ENCODE measurements at places on chromosomes 4 and X. TPM values are rescaled to one million over a fixed set of nuclear protein-coding genes. Genes with fewer than 3 reads are reported as not detected.

The VCX3A gene
- 0.16 TPM for polyA plus RNA-seq

GRCh38 chr4:60313611-60314178 lies 886.4 kb upstream of the ADGRL3 start:
- no peaks in the 10 kb centered on the region for H3K36me3 ChIP-seq
- no peak overlapping the region for H3K27ac ChIP-seq
- H3K27me3 ChIP-seq = no peaks in the 10 kb centered on the region
- no peak overlapping the region for H3K4me3 ChIP-seq

DNA sequence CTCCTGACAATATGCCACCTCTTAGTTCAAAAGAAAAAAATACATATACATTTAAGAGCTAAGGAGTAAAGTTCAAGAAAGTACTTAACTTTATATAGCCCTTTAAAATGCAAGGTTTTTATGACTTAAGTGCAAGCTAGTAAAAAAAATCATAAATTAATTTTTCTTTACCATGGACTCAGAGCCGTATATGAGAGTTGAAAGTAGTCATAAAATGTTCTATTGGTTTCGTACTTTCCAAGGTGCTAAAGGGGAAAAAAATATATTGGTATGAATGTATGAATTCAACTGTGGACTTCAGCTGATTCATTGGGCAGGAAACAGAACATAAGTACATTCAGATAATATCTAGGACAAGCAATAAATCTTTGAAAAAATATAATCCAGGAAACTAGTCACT lies 869.8 kb upstream of the AGA start:
- H3K27ac ChIP-seq = no peak overlapping the region
- no peaks in the 10 kb centered on the region for H3K4me1 ChIP-seq
- no peaks in the 10 kb centered on the region for H3K27me3 ChIP-seq
- no peak overlapping the region for H3K4me3 ChIP-seq
- no peaks in the 10 kb centered on the region for H3K36me3 ChIP-seq
- DNase-seq = no peak

GRCh38 chrX:105564501-105564900 lies 257.8 kb upstream of the NRK start:
- H3K27ac ChIP-seq = no peak overlapping the region
- no peaks in the 10 kb centered on the region for H3K4me1 ChIP-seq
- no peaks in the 10 kb centered on the region for H3K36me3 ChIP-seq
- H3K27me3 ChIP-seq = no peaks in the 10 kb centered on the region
- no peak for DNase-seq

DNA sequence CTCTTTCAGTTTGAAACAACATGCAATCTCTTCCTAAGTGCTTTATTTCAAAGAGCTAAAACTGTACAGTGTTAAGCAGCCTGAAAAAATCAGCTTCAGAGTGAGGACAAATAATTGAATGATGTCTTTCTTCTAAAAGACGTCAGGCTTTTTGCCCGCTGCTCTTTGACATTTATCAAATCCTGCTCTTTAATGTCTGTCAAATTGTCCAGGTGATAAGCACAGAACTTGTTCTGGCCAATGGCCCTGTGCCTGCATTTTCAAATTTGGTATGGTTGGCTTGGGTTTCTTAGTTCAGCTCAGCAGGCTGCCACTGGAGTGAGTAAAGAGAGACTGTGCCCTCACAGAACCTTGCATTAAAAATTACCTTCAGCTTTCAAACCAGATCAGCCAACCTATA lies 712.9 kb upstream of the LCORL start:
- H3K36me3 ChIP-seq = no peaks in the 10 kb centered on the region
- DNase-seq = no peak
- no peak overlapping the region for H3K27ac ChIP-seq
- no peaks in the 10 kb centered on the region for H3K4me1 ChIP-seq
- no peak overlapping the region for H3K4me3 ChIP-seq

DNA sequence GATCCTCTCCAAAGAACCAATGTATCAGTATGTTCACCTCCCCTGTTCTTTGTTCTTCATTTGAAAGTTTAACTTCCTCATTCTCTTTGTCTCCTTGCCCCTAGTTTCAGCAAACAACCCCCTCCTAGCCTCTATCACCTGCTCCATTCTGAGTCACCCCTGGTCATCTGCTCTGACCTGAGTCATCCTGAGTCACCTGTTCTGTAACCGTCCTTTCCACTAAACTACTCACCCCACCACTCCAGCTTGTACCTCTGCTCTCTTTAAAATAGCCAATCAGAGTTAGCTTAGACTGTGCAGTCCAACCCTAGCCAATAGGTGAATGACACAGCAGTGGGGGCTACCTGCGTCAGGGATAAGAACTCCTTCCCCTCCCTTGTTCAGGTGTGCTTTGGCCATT lies 249.8 kb upstream of the AADAT start:
- H3K4me1 ChIP-seq = no peaks in the 10 kb centered on the region
- H3K27me3 ChIP-seq = no peaks in the 10 kb centered on the region
- H3K4me3 ChIP-seq = no peak overlapping the region
- H3K36me3 ChIP-seq = no peaks in the 10 kb centered on the region

The NOX1 gene
- polyA plus RNA-seq = 1.4 TPM

DNA sequence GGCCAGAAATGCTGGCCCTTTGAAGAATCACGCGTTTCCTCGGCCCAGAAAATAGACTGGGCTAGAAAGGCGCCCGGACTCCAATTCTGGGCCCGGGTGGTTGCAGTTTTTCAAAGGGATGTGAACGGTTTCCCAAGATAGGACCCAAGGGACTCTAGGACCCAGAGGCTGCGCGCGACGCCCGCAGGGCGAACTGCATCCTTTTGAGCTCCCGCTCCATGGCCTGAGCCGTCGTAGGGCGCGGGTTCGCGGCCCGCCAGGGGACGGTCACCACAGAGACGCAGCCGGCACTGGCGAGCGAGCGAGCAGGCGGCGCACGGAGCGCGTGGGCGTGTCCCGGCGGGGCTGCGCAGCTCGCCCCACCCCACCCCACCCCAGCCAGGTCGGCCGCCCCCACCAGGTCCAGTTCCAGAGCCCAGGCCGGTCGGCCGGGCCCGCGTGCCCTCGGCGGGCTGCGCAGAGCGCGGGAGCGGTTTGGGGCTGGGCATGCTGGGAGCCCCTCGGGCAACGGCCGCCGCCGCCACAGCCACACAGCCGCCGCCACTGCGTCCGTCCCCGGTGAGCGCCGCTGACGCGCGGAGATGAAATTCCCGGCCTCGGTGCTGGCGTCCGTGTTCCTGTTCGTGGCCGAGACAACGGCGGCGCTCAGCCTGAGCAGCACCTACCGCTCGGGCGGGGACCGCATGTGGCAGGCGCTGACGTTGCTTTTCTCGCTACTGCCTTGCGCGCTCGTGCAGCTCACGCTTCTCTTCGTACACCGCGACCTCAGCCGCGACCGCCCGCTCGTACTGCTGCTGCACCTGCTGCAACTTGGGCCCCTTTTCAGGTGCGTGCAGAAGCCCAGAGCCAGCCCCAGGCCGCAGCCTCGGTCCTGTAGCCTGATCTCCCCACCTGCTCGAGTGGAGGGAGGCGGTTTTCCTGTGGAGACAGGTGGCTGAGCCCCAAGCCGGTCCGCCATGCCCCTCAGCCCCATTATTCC lies at the start of gene XK:
XK (plus strand) TSS at position 411 of the 979 bp plus-strand sequence; CDS start at position 582, 171 bp downstream.
- peak within 1 kb of the TSS; percentile 32 for H3K4me3 ChIP-seq
- peaks cover 6% of the 10 kb centered on the region for H3K27me3 ChIP-seq
- H3K27ac ChIP-seq = no peak within 1 kb of the TSS
- no peaks in the 10 kb centered on the region for H3K36me3 ChIP-seq

Measured in thymus (tissue), 14 donors.